ENCODE measurements at places on chromosomes 5 and 9.

GRCh38 chr9:87657893-87658292, 68.0 kb upstream of the CTSL start:
- no peak for DNase-seq

DNA sequence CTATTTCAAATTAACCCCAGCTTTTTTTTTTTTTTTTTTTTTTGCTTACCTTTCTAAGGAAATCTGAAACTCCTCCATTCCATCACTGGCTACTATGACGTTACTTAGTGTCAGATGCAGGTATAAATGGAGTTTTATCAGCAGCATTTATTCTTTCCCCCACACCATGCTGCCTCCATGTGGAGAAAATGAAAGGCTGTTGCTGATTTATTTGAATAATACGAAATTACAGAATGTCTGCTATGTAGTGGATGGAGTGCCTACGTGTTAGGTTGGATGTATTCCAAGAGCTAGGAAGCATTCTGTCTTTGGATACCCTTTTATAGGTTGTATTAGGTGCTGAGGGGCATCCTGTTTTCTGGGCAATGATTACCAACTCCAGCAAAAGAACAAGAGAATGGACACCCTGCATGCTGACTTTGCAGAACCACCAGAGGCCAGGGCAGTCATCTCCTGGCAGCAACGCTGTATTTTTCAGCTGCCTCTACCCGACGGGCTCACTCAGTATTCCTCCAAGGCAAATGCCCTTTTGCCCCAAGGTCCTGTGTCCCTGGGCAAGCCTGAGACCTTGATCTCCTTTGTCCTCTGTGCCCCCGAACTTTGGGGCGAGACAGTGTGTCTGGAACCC, 199.5 kb downstream of the ALDH1A1 start:
- no peak for DNase-seq

GRCh38 chr9:69339620-69340019, 14.6 kb downstream of the ENTREP1 start:
- DNase-seq = no peak

- no peak for DNase-seq
Measured at GRCh38 chr5:118392491-118392890, 595.9 kb downstream of the DTWD2 start.

- DNase-seq = peak; percentile 26
Measured at GRCh38 chr9:19551124-19551929, 142.5 kb downstream of the ACER2 start.

- no peak for DNase-seq
Measured at GRCh38 chr9:89880161-89880560, 275.3 kb downstream of the GADD45G start.

- DNase-seq = no peak
Measured at GRCh38 chr5:135608361-135608760, 29.6 kb upstream of the CXCL14 start.

DNA sequence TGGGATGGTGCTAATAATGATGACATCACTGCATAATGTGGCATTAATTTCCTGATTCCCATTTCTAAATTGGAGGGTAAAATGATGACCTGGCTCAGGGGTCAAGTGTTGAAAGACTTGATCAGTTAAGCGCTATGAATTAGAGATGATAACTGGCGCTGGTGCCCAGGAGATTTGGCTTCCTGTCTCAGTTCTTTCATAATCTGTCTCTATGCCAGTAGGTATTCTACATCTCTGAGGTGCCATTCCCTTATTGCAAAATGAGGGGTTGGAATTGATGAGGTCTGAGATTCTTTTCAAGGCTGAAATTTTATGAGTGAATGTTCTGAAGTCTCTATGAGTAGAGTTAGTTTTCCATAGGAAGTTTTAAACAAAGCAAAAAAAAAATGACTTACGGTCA, 1715.1 kb upstream of the WWC1 start:
- DNase-seq = no peak

- DNase-seq = no peak
Measured at GRCh38 chr5:87877495-87877894, 391.1 kb downstream of the TMEM161B start.

DNA sequence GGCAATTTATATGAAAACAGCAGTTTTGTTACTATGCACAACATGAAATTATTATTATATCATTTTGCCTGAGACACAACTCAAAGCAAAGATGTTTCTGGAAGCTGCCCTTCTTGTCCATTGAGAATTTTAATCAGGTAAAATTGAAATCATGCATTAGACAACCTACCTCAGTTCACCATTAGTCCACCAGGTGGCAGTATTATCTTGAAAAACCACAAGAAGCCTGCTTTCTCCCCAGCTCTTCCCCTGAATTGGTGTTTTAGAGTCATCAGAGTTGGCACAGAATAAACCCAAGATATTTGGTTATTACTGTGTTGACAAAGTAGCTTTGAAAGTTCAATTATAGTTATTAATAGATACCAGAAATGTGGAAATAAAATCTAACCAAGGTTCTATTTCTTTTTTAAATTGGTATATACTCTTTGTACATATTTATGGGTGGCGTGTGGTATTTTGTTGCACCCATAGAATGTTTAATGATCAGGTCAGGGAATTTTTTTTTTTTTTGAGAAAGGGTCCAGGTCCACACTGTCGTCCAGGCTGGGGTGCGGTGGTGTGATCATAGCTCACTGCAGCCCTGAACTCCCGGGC, 25.7 kb downstream of the UTP15 start:
- DNase-seq = peak; percentile 68

GRCh38 chr9:113888336-113888735, 12.2 kb downstream of the ZNF618 start:
- DNase-seq = no peak

DNA sequence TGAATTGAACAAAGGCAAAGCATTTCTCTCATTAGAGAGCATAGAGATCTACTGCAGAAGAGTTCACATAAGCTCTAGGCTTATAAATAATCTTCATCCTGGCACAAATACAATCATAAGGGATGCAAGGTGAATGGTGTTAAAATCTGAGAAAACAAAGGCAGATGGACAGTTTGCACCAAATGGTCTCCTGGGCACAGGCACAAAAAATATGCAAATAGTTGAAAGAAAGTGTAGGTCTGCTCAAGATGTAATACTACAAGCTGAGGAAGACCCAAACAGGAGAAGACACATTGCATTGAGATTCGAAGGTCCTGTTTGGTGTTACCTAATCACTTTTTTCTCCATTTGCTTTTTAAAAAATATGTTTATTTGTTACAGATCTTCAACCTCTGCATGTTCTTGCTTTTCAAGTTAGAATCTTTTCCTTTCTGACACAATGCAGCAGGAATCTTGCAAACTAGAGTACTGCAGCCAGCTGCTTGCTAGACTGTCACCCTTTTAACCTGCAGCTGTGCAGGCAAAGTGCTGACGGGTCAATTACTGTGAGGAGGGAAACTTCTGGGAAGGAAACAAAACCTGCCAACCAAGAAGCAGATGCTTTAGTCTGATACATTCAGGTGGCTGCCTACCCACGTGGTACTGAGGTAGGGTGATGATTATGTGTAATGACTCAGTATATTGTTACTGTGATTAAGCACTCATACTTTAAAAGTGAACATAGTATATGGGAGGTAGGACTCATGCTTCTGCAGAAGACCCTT, 1048.6 kb upstream of the SEMA6A start:
- peak; percentile 93 for DNase-seq

GRCh38 chr5:65192331-65192730, 289.4 kb downstream of the ADAMTS6 start:
- DNase-seq = no peak

DNA sequence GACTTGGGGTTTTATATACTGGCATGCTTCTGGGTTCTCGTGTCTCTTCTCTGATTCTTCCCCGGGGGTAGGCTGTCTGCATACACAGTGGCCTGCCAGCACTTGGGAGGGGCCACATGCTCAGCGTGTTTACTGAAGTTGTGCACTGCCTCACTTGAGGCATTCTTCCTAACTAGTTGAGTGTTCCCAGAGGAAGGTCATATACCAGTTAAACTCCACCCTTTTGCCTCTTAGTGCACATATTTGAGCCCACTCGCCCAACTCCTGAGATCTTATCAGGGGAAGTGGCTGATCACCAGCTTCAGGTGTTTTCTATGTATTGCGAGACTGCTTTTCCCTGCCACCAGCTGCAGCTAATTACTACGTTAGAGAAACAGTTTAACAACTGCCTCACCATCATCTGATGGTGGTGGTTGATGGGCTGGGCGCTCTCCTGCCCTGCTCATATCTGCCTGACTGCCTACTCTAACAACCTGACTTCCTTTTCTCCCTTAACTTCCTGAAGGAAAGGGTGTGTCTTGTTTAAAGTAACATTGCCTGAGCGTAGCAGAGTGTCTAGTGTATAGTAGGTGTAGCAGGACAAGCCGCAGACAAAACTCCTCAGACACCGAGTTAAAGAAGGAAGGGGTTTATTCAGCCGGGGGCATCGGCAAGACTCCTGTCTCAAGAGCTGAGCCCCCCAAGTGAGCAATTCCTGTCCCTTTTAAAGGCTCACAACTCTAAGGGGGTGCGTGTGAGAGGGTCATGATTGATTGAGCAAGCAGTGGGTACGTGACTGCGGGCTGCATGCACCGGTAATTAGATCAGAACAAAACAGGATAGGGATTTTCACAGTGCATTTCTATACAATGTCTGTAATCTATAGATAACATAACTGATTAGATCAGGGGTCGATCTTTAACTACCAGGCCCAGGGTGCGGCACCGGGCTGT, 60.1 kb upstream of the CLINT1 start:
- no peak for DNase-seq

DNA sequence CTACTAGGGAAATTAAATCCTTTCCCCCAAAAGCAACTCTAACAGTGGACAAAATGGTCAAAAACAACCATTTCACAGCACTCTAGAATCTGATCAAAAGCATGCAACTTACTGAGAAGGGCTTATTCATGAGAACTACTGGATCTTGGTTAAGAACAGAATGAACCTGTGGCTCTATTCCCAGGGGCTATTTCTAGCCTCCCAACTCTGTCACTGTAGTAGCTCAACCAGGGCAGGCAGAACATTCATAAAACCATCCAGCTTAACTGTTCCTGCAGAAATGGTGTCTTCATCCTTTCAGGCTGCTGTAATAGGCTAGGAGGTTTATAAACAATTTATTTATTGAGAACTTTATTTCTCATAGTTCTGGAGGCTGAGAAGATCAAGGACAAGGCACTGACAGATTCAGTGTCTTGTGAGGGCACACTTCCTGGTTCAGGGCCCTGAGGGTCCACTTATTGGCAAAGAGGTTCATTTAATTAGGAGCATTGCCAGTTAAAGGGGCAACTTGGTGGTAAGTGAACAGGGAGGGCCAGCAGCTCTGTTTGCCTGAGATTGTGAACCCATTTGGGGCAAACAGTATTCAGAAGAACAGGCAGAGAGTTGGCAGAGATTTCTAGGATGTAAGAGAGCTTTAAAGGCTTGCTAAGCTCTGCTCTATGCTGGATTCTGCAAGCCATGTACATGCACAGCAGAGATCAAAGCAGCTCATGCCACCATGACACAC, 238.5 kb upstream of the FBXL7 start:
- no peak for DNase-seq

DNA sequence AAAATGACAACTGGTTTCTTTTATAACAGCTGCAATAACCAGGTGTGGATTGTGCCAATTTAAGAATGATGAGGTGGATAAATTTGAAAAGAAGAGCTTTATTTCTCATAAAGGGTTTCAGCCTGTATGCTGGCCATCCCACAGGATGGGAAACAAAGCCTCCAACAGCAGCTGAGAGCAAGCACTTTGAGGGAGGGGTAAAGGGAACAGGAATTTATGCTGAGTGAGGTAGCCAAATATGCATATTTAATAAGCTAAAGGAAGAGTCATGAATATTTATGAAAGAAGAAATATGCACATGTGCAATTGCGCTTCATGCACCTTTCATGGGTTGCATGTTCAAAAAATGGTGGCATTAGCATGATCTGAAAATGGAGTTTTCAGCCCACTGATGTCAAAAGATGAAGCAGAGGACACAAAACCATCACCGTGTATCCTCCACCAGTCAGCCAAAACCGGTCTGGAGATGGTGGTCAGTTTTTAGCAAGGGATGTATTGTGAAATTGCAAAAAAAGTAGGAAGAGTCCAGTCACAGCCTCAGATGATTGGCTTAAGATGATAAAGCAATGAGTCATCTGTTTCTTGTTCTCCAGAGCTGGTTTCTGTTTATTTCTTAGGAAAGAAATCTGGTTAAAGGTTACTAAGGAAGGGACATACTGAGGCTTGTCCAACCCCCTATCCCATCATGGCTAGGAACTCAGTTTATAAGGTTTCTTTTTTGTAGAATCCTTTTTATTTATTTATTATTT, 47.9 kb downstream of the DEPDC1B start:
- DNase-seq = no peak

DNA sequence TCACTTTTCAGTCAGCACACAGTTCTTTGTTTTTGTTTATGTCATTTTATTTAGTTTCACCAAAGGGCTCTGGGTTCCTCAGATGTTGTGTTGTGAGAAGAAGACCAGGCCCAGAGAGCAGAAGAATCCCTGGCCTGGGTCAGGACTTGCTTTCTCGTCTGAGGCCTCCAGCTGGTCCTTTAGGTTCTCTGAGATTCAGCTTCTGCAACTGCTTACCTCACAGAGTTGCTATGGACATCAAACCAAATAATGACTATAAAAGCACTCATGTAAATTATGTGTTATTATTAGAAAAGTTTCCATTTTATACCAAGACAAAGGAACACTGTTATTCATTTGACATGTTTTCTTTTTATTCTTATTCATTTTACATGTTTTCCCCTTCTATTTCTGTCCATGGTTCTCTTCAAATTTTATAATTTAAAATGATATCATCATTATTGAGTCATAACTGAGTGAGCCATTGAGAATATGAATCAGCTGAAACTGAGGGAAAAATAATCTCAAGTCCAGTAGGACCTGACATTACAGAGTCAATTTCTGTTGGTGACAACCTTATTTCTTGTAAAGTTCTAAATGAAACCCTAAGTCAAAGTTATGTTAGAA, 44.0 kb upstream of the GLRX start:
- DNase-seq = no peak

DNA sequence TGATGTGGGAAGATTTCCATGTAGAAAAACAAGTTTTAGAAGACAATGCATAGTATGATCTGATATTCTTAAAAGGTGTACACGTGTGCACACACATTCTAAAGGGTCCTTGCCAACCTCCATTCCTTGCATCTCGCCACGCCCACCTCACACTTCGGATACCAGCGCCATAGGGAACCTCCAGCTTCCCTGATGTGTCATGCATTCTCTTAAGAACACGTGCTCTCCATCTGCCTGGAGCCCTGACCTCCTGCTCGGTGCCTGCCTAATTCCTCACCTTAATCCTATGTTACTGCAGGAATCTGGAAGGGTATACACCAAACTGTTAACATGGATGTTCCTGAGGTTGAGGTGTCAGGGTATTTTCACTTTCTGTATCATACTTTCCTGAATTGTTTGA, 63.1 kb downstream of the PTCD2 start:
- DNase-seq = no peak
